Head of caudate nucleus (tissue), 42 donors: ENCODE measurements at places on chromosomes 3 and 15.

- no peak for DNase-seq
Observed at GRCh38 chr3:49351521-49352011, 6.6 kb downstream of the GPX1 start.

DNA sequence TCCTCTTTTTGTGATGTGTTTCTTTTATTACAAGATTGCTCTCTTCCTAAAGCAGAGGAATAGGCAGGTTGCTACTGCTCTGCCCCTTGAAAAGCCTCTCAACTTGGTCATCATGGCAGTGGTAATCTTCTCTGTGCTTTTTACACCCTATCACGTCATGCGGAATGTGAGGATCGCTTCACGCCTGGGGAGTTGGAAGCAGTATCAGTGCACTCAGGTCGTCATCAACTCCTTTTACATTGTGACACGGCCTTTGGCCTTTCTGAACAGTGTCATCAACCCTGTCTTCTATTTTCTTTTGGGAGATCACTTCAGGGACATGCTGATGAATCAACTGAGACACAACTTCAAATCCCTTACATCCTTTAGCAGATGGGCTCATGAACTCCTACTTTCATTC lies 7.7 kb downstream of the SUCNR1 start:
- DNase-seq, result no peak

DNA sequence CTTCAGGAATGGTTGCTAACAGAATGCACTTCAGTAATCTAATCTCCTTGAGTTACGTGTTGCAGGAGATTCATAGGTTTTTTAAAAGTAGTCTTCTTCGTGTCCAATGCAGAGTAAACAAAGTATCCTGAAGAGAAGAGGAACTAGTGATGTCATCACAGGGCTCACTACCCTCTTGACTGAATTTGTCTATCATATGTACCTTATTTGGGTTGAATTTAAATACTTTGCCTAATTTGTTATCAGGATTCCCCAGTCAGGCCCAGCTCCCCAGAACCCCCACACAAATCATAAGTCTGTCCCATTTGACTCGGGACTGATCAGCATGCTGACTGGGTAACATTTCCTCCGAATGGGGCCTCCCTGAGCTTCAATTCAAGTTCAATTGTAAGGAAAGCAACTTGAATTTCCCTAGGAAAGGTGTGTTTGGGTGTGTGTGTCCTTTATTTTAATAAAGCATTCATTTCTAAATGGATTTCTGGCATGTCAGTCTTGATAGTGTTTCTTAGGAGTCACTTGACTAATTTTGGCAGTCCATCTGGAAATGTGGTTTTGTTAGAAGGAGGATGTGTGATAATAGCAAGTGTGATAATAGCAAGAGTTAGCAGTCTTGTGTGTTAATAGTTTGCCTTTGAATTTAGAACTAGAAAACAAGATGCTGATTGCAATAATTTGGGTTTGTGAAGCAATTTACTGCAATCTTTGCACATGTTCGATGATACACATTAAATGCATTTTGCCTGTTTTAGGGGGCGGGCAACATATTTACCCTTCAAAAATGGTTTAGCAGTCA lies 21.9 kb downstream of the OXNAD1 start:
- no peak for DNase-seq

DNA sequence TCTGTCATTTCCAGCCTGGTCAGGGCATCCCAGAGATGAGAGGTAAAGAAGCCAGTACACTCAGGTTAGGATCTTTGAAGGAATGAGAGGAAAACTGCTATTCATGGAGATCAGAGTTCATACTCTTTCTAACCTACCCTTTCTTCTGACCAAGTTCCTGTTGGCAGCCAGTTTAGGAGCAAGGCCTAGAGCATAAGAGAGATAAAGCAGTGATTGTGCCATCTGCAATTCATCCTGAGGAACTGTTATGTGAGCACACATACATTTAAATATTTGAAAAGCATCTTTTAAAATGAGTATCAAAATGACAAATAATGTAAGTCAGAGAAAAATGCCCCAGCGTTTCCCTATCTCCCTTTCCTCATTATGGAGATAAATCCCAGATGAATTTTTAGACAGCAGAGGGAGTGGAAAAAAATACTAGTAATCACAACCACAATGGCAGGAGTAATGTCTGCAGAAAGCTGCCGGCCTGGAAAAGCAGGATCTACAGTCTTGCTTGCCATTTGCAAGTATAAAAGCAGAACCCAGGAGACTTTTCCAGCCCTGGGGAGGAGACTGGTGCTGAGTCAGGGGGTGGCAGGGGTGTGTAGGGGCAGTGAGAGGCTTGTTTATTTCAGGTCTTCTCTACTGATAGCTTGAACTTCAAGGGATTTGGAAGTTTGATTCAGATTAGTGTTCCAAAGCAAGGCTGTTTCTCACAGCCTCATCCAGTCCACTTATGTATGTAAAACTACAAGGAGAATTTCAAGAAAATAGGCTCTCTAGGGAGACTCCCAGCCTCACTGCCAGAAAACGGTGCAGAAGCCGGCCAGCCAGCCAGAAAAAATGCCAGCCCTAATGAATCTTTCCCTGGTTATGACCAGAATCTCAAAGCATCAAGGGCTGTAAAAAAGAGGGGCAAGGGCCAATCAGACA lies 1052.4 kb downstream of the TUSC7 start:
- DNase-seq, result peak; percentile 36

GRCh38 chr15:86399041-86399954 lies 319.6 kb downstream of the AGBL1 start:
- DNase-seq, result no peak

GRCh38 chr15:57092252-57092651 lies 173.8 kb downstream of the TCF12 start:
- DNase-seq, result no peak

- peak; percentile 37 for DNase-seq
Observed at GRCh38 chr15:89628806-89629715, 26.2 kb downstream of the KIF7 start.

DNA sequence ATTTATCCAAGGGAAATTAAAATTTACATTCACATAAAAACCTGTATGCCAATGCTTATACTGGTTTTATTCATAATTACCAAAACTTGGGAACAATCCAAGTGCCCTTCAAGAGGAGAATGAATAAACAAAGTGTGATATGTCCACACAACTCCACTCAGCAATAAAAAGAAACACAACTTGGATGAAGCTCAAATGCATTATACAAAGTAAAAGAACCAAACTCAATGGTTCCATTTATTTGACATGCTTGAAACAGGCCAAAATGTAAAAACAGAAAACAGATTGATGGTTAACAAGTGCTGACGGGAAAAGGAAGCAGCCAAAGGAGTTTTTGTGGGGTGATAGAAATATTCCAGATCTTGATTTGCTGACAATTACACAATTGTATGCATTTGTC lies 23.5 kb downstream of the OCA2 start:
- no peak for DNase-seq

- no peak for DNase-seq
Observed at GRCh38 chr3:119084371-119085069, 49.9 kb upstream of the IGSF11 start.

DNA sequence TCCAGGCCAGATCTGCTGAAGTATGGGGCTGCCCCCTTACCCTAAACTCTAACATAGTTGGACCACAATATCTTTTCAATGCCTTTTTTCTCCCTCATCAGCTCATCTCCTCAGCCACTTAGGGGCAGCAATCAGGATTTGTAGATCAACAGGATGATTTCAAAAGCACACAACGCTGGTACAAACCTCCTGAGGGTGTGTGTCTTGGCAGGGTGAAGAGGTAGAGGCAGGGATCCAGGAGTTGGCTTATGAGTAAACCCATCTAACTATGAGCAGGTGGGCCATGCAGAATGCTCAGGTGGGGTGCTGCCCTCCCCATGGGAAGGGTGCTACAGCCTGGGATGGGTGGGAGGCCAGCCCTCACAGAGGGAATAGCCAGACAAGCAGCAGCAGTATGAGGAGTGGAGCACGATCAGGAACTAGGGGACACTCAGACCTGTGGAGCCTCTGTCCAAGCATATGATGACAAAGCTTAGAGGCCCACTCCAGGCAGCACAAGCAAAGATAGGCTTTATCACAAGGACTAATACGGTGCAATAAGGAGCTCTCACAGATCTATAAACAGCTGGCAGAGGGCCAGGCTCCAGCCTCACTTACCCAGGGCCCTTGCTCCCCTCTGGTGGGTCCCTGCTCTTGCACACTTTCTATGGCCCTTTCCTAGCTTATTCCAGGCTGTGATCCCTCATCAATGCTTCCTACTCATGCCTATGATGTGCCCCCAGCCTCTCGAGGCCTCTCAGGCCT lies 32.2 kb downstream of the IL20RB start:
- DNase-seq, result no peak

- DNase-seq, result peak; percentile 33
Observed at GRCh38 chr15:100152463-100152862, 189.3 kb downstream of the ADAMTS17 start.

- DNase-seq, result no peak
Observed at GRCh38 chr3:169939751-169940150, 26.9 kb upstream of the SEC62 start.

DNA sequence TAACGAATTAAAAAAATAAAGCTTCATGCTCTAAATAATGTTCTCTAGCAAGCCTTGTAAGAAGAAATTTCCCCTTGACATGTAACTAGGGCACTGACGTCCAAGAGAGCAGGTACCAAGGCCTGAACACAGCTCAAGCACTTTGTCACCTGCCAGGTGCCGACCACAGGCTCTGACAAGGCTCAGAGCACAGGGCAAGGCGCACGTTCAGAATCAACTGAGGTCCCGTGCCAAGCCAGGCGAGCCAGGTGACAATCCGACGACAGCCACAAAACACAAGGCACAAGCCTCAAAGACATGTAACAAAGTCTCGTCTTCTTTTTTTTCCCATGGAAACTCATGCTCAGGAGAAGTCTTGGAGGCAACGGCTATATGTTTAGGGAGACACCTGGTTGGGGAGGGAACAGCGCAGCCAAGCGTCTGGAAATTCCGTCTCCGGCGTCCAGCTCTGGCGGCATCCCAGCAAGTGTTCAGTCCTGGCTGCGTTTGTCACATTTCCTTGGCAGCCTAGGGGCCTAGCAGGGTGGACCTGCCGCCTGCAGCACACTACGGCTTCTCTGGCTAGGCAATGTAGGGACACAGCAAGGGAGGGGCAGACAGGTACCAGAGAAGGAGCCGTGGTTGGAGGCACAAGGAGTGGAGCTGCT lies 76.7 kb downstream of the ADAMTS17 start:
- DNase-seq, result no peak

DNA sequence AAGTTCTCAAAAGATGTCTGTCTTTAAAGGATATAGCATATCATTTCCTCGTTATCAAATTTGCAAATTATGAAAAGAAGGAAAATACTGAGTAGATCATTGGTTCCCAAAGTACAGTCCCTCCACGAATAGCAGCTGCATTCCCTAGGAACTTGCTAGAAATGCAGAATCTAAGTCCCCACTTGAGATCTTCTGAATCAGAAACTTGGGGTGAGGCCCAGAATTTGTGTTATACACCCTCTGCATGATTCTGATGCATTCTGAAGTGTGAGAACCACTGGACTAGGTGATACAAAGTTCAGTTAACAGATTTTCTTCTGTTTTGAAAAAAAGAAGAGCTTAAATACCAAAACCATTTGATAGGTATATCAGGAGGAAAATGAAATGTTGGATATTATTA lies 77.1 kb downstream of the SLC25A26 start:
- no peak for DNase-seq

DNA sequence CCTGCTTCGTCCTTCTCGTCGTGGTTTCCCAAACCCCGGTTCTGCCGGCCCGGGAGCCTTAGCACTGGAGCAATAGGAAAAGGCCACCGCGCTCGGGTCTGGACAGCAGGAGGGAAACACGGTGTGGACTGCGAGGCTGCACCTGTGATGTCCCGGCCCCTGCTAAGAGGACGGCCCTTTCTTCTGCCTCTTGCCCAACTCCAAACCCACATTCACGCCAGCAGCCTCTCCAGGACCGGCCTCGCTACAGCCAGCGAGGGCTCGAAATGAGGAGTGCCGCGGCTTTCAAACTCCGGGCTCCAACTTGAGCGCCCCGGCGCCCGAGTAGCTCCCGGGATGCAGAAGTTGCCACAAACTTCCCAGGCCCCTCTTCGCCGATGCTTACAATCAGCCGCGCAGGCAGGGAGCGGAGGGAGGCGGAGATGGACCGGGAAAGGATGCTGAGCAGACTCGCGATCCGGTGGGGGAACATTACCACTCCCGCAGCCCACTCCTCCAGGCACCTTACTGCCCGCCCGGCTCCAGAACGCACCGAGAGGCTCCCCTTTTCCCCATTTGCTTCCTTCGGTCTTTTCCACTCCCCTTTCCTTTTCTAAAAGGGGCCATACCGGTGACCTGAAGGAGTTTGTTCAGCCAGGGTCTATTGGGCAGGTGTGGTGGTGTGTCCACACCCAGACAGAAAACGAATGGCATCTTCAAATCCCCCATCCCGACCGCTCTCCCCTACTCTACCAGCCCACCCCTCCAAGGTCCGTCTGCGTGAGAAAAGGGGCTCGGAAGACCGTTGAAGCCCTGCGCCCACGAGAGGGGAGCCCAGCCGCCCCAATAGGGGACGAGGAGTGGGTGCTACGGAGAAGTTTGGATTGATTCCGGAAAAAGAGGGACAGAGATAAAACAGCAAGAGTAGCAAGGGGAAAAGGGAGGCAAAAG lies 18.8 kb upstream of the SATB1 start:
- DNase-seq, result peak; percentile 46

GRCh38 chr3:171284308-171285075 lies 175.7 kb downstream of the TNIK start:
- no peak for DNase-seq

GRCh38 chr3:11307830-11308432 lies 35.7 kb downstream of the ATG7 start:
- DNase-seq, result no peak

DNA sequence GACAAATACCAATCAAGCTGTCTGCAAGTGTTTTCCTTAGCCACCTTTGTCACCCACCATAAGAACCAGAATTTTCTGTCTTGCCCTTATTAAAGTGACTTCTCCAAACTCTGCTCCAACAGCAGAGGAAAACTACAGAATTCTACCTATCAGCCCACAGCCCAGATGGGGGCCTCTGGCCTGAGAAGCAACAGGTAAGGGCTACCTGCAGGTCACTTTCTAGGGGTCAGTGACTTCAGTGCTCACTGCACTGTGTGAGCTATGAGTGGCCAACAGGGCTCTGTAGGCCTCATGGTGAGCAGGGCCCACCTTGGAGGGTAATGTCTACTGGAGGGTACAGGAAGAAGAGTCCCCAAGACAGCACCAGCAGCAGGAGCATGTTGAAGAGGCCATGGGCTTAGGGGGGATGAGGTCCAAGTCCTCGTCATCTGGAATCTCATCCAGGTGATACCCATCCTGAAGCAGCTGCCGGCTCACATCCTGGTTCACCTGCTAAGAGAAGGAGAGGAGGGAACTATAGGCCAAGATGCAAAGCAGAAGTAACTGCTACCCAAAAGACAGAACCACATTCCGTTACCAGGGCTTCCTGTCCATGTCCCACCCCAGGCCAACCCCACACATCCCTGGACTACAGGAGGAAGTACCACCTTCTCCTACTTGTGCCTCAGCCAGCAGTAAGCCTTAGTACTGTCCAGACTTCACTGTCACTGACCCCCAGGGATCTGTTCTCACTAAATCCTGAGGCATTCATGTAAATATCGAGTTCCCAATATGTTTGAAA lies 4.2 kb downstream of the FAM219B start:
- no peak for DNase-seq

- no peak for DNase-seq
Observed at GRCh38 chr3:140472306-140473020, 205.4 kb upstream of the TRIM42 start.
